Naive thymus-derived CD8-positive, alpha-beta T cell (primary cell): ENCODE measurements at places on chromosomes 1 and 21. TPM values are rescaled to one million over a fixed set of nuclear protein-coding genes. Genes with fewer than 3 reads are reported as not detected.

Gene PIP5K1A
- 55.8 TPM for total RNA-seq

GRCh38 chr1:197180252-197180878 is 33.9 kb upstream of the ASPM start:
- no peak for DNase-seq

Gene TCEA3
- total RNA-seq: 37.7 TPM

DNA sequence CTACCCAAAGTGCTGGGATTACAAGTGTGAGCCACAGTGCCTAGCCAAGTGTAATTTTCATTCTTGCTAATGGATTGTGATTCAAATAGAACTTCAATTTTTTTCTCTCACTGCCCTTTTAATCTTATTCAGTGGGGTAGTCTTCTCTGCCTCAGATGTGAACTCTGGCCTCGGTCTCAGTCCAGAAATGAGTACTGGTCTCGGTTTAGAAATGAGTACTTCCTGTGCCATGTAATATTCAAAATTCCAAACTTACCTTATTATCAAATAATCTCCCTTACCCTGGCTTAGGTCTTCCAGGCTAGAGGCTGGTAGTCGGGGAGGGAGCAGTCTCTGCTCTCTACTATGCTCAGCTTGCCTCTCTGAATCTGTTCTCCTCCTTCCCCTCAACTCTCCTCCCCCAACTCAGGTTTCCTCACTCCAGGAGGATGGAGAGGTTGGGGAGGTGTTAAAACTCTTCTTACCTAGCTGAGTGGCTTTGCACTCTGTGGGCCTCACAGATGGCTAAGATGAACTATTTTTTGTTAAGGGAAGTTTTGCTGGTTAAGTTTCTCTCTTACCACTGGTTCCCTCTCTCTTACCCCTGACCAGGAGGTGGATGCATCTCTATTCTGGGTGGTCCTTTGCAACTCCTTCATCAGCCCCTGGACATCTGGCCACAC is 4.8 kb upstream of the SLAMF9 start:
- DNase-seq: no peak

DNA sequence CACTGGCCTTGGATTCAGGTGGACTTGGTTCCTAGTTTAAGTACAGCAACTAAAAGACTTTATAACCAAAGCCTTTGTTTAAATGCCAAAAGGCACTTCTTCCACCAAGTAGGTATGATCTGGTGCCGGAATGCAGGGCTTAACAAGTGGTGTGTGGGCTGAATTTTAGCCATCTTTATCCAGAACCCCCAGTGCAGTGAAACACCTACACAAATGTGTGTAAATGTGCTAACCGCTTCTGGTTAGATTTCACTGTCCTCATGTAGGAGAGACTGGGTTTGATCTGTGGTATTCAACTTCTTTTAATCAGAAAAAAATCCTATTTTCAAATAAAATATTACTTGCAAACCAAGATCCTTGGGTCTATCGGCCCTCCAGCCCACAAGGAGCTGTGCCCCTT is 10.3 kb downstream of the SLAMF1 start:
- no peak for DNase-seq

- no peak for DNase-seq
These were observed 80.3 kb downstream of the DIRAS3 start for GRCh38 chr1:67970088-67970487.

Gene VANGL2
- 0.14 TPM for total RNA-seq

Gene DDAH1
- not detected for total RNA-seq

- DNase-seq: no peak
These were observed 22.7 kb upstream of the EYA3 start for GRCh38 chr1:28111157-28111556.
